ENCODE measurements at places on chromosomes 7 and 10.

DNA sequence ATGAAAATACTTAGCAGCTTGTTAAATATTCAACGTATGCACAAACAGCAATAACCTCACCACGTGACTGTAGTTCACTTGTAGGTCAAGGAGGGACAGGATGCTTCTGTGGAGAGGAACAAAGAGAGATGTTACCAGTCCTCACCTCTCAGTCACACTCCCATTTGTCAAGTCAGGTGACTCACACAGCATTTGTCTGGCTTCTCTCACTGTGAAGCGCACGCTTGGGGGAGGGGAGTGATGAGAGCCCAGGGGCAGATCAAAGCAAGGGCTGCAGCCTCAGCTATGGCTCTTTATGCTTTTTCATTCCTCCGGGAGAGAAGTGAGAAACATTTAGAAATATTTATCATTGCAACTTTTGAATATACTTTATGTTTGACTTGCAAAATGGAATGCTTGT, 2.9 kb upstream of the RBM20 start:
- no peaks in the 10 kb centered on the region for H3K36me3 ChIP-seq
- no peak overlapping the region for H3K27ac ChIP-seq
- peak overlapping the region; percentile 67 for H3K4me3 ChIP-seq
- peaks cover 7% of the 10 kb centered on the region for H3K27me3 ChIP-seq

- no peak overlapping the region for H3K4me3 ChIP-seq
- no peaks in the 10 kb centered on the region for H3K4me1 ChIP-seq
- H3K27ac ChIP-seq: no peak overlapping the region
- H3K27me3 ChIP-seq: no peaks in the 10 kb centered on the region
Measured at GRCh38 chr7:140680886-140681285, 8.1 kb downstream of the ADCK2 start.

- no peak for DNase-seq
- peaks cover 5% of the 10 kb centered on the region for H3K27me3 ChIP-seq
- H3K4me3 ChIP-seq: no peak overlapping the region
- H3K27ac ChIP-seq: no peak overlapping the region
- peaks cover 4% of the 10 kb centered on the region for H3K36me3 ChIP-seq
- H3K4me1 ChIP-seq: peaks cover 4% of the 10 kb centered on the region
Measured at GRCh38 chr7:121397361-121397760, 1.3 kb upstream of the FAM3C start.

GRCh38 chr7:22438994-22439393, 61.0 kb downstream of the STEAP1B start:
- H3K4me1 ChIP-seq: peaks cover 4% of the 10 kb centered on the region
- H3K36me3 ChIP-seq: no peaks in the 10 kb centered on the region
- DNase-seq: no peak

DNA sequence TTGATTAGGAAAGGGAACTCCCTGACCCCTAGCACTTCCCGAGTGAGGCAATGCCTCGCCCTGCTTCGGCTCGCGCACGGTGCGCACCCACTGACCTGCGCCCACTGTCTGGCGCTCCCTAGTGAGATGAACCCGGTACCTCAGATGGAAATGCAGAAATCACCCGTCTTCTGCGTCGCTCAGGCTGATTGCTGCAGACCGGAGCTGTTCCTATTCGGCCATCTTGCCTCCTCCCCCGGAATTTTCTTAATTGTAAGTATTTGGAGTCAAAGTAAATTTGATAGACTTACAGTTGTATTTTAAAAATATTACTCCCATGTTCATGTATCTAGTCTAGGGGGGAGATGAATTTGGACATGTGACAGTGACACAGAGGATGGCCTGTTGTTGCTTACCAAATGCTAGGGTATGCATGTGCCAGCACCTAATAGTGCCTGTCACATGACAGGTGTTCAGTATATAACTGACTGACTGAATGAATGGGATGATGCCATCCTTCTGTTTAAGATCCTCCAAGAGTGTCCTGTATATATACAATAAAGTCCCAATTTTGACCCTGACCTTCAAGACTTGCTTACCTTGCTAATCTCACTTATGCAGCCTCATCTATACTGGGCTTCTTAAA, 42.0 kb upstream of the ICA1 start:
- peaks cover 5% of the 10 kb centered on the region for H3K27me3 ChIP-seq
- H3K36me3 ChIP-seq: peaks cover 20% of the 10 kb centered on the region
- H3K27ac ChIP-seq: no peak overlapping the region
- no peak for DNase-seq
- H3K4me3 ChIP-seq: no peak overlapping the region
- H3K4me1 ChIP-seq: no peaks in the 10 kb centered on the region

DNA sequence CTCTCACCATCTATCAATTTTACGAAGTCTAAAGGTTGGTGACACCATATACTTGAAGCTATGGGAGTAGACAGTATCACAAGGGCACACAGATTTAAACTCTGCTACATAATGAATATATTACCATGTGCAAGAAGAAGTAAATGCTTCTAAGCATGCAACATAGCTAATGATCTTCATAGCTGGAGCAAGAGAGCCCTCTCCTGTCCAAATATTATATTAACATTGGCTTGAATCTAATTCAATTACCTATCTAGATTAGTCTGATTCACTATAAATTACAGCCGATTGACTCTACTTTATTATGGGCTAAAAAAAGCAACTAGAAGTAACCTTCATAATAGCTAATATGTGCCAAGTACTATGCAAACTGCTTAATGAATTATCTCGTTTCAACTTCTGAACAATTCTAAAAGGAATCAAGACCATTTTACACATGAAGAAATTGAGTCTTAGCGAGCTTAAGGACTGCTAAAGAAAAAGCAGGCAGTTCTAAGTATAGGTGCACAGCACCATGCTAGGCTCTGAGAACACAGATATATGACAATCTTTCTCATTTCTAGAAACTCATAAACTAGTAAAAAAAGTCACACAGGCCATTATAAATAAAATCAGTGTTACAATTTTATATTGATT, 21.9 kb downstream of the FRA10AC1 start:
- no peaks in the 10 kb centered on the region for H3K36me3 ChIP-seq
- H3K4me1 ChIP-seq: no peaks in the 10 kb centered on the region
- H3K27ac ChIP-seq: no peak overlapping the region
- H3K4me3 ChIP-seq: no peak overlapping the region

DNA sequence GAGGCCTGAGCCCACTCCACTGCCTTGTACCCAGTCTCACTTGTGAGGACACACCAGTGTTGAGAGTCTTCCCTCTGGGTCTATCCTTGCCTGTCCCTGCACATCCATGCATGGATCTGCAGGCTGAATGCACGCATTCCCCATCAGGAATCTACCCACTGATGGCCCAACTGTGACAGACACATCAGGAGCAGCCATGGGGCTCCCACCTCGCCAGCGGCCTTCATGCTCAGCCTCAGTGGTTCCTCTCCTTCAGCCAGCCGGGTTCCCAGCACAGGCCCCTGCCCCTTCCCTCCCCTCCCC, 21.3 kb downstream of the ANTXRL start:
- no peak for DNase-seq
- H3K4me3 ChIP-seq: no peak overlapping the region
- H3K4me1 ChIP-seq: peaks cover 8% of the 10 kb centered on the region
- H3K27ac ChIP-seq: no peak overlapping the region
- no peaks in the 10 kb centered on the region for H3K27me3 ChIP-seq

DNA sequence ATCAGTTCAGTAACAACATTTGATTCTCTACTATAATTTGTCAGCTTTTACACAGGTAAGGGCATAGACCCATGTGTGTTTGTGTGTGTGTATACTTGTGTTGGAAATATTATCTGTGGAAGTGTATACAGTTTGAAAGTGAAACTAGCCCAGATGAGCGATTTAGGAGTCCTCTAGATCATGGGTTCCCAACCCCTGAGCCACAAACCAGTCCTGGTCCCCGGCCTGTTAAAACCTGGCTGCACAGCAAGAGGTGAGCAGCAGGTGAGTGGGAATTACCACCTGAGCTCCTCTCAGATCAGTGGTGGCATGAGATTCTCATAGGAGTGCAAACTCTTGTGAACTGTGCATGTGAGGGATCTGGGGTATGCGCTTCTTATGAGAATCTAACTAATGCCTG, 1221.5 kb upstream of the SORCS1 start:
- H3K4me1 ChIP-seq: no peaks in the 10 kb centered on the region
- no peak overlapping the region for H3K4me3 ChIP-seq
- H3K27ac ChIP-seq: no peak overlapping the region
- no peaks in the 10 kb centered on the region for H3K36me3 ChIP-seq

DNA sequence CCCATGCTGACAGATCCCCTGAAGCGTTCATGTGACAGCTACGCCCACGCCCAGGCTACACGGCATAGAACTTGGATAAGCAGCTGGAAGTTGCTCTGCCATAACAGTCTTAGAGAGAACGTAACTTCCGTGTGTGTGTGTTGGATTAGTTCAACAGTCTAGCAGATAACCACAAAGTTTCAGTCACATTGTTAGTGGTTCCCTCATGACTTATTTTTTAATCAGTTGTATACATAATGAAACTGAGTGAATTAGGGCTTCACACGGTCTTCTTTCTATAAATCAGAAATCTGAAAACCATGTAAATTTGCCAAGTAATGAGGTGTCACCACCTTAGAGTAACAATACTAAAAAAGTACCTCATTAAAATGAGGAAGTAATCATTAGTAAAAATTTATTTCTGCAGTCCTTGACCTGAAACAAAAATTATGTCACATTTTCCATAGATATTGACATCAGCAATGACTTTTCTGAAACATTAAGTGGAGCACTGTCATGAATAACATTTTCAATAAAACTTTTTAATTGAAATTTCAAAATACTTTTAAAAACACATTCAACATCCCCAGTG, 21.7 kb upstream of the MACC1 start:
- DNase-seq: no peak
- H3K36me3 ChIP-seq: no peaks in the 10 kb centered on the region
- H3K4me1 ChIP-seq: peaks cover 3% of the 10 kb centered on the region
- H3K27ac ChIP-seq: no peak overlapping the region
- H3K27me3 ChIP-seq: no peaks in the 10 kb centered on the region

DNA sequence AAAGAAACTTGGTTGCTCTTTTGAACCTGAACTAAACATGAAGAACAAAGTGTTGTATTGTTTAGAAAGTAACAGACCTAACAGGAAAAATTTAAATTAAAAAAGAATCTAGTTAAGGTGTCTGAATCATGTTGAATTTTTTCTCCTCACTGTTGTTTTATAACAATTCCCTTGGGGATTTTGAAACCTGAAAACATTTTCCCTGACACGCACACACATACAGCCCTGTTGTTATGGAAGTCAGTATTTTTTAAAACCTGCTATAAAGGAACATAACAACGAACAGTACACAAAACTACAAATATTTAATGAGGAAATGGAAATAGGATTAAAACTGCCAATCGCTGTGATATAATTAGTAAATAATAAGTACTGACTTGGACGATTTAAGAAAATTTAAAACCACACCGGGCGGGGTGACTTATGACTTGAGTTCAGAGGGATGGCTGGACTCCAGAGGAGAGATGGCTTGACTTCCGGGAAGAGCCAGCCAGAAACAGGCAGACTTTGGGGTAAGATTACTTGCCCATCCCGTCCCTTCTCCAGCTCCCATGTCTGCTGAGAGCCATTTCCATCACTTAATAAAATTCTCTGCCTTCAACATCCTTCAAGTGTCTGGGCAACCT, 16.2 kb upstream of the SPOCK2 start:
- H3K27me3 ChIP-seq: no peaks in the 10 kb centered on the region
- peaks cover 31% of the 10 kb centered on the region for H3K4me1 ChIP-seq
- DNase-seq: no peak
- H3K27ac ChIP-seq: peak overlapping the region; percentile 41
- H3K36me3 ChIP-seq: no peaks in the 10 kb centered on the region
- H3K4me3 ChIP-seq: peak overlapping the region; percentile 13

- H3K4me1 ChIP-seq: no peaks in the 10 kb centered on the region
- H3K27me3 ChIP-seq: no peaks in the 10 kb centered on the region
- no peak overlapping the region for H3K4me3 ChIP-seq
- H3K36me3 ChIP-seq: no peaks in the 10 kb centered on the region
Measured at GRCh38 chr7:20301311-20301939, 29.3 kb upstream of the ITGB8 start.

DNA sequence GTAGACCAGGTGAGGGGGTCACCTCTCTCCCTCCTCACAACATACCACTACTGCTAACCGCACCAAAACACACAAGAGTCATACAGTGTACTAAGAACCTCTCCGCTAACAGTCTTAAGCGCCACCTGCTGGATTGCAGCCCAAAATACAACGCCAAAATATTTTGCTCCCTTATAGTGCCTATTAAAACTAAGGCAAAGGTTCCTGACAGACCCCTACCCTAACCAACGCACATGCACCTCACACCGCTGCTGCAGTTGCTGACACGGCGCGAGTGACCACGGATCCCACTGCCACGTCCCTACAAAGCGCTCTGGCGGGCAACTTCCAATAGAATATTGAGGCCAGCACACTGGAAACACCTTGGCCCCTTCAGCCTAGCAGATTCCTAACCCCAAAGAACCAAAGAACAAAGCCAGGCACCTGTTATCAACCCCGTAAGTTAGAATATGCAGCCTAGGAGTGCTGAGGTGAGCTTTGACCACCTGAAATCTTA, 563.6 kb upstream of the SEMA3D start:
- peaks cover 12% of the 10 kb centered on the region for H3K36me3 ChIP-seq
- H3K4me3 ChIP-seq: no peak overlapping the region
- H3K4me1 ChIP-seq: no peaks in the 10 kb centered on the region
- H3K27me3 ChIP-seq: peaks cover 5% of the 10 kb centered on the region
- DNase-seq: peak; percentile 74

GRCh38 chr10:131641231-131641630, 259.6 kb upstream of the PPP2R2D start:
- DNase-seq: no peak
- no peaks in the 10 kb centered on the region for H3K4me1 ChIP-seq
- no peak overlapping the region for H3K27ac ChIP-seq
- H3K4me3 ChIP-seq: no peak overlapping the region

- no peak overlapping the region for H3K4me3 ChIP-seq
- DNase-seq: no peak
- peaks cover 5% of the 10 kb centered on the region for H3K36me3 ChIP-seq
- H3K4me1 ChIP-seq: no peaks in the 10 kb centered on the region
Measured at GRCh38 chr7:128959296-128959695, 21.6 kb downstream of the IRF5 start.

DNA sequence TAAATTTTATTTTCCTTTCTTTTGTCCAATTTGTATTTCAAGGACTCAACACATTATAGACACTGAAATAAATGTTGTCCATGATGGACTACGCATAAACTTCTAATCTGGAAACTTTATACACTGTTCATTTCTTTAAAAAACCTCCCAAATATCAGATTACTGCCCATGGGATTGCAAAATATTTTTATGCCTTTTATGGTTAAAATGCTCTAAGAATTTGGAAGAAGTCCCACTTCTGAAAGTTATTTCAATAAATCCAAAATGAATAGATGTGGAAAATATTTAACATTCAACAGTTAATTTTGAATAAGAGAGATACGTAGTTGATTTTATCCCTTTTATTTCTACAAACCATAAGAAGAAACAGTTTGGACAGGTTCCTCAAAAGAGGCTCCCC, 46.1 kb downstream of the CABCOCO1 start:
- H3K27me3 ChIP-seq: no peaks in the 10 kb centered on the region
- H3K27ac ChIP-seq: no peak overlapping the region
- H3K4me1 ChIP-seq: no peaks in the 10 kb centered on the region
- H3K36me3 ChIP-seq: no peaks in the 10 kb centered on the region

GRCh38 chr10:117398029-117398428, 22.8 kb upstream of the PDZD8 start:
- no peaks in the 10 kb centered on the region for H3K27me3 ChIP-seq
- DNase-seq: no peak
- no peak overlapping the region for H3K4me3 ChIP-seq
- peaks cover 2% of the 10 kb centered on the region for H3K4me1 ChIP-seq
- no peak overlapping the region for H3K27ac ChIP-seq

Data from glutamatergic neuron (in vitro differentiated cells).